ENCODE measurements at places on chromosomes 1 and 21.

- DNase-seq, result peak; percentile 80
Measured at GRCh38 chr1:70034403-70034802, 171.0 kb downstream of the LRRC40 start.

DNA sequence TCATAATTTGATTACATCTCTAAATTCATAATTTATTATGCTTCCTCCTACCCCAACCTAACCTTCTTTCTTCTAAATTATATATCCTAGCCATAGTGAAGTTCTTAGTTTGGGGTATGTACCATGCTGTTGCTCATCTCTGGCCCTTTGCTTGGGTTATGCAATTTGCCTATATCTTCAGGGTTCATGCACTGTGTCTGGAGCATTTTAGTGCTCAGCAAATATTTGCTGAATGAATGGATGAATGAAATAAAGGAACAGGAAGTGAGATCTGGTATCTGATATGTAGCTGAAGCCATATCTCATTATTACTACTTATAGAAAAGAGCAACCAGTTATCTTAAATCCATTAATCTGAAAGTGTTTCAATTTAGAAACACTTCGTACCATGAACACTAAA is 137.6 kb downstream of the GPATCH2 start:
- DNase-seq, result peak; percentile 66

GRCh38 chr1:231215681-231216385 is 25.2 kb upstream of the GNPAT start:
- DNase-seq, result no peak

DNA sequence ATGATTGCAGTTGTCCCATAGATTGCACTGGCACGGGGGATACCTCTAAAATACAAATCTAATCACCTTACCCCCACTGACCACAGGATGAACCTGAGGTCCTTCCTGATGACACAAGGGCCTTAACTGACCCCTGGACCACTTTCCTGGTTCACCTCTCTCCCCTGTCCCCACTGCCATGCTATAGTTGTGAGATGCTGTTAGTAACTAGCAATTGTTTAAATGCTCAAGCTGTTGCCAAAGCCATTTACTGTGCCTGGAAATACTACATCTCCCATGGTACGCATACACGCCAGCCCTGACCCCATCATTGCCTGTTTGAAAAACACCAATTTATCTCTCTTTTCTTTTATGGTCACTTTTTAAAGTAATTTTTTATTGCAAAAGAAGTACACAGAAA is 29.1 kb upstream of the RGS8 start:
- DNase-seq, result no peak

DNA sequence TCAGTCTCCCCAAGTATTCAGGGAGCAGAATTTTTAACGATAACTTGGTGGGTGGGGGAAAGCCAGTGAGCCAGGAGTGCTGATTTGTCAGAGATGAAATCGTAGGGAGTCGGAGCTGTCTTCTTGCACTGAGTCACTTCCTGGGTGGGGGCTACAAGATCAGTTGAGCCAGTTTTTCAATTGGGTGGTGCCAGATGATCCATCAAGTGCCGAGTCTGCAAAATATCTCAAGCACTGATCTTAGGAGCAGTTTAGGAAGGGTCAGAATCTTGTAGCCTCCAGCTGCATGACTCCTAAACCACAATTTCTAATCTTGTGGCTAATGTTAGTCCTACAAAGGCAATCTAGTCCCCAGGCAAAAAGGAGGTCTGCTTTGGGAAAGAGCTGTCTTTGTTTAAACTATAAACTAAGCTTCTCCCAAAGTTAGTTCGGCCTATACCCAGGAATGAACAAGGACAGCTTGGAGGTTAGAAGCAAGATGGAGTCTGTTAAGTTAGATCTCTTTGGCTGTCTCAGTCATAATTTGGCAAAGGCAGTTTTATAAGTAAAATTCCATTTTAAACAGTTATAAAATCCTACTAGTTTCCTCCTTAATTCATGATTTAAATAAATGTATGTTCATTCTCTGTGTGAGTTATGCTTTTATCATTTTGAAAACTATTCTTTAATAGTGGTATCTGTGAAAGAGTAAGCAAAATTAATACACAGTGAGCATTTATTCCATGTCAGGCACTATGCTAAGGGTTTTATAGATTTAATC is 51.7 kb downstream of the SLC16A1 start:
- peak; percentile 97 for DNase-seq

GRCh38 chr1:205481218-205481617 is 23.3 kb upstream of the CDK18 start:
- no peak for DNase-seq

GRCh38 chr1:62240651-62241370 is 46.2 kb downstream of the L1TD1 start:
- no peak for DNase-seq

DNA sequence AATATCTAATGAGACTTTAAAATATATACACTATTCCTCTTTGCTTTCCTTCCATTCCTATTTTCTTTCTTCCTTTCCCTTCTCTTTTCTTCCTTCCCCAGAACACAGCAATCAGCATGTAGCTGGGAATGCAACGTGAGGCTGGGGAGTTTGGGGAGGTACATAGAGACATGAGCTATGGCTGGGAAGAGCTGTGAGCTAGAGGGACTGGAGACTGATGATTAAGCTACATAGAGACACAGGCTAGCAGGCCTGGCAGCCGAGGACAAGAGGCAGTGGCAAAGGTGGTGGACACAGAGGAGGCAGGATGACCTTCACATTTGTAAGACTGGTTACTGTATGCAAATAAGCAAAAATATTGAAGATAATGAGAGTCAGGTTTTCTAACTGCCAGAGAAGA is 7.5 kb downstream of the LPAR3 start:
- DNase-seq, result no peak

GRCh38 chr1:201334325-201335173 is 42.9 kb downstream of the TNNT2 start:
- DNase-seq, result peak; percentile 24

DNA sequence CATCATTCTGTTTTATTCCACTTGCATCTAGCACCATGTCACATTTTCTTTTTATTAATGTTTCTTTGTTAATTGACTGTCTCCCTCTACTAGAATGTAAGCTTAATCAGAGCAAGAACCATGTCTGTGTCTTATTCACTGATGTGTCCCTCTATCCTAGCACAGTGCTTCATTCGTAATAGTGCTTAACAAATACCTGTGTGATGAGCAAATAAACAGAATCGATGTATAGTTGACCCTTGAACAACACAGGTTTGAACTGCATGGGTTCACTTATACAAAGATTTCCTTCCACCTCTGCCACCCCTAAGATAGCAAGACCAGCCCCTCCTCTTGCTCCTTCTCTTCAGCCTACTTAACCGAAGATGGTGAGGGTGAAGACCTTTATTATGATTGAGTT is 42.9 kb upstream of the MAN1A2 start:
- no peak for DNase-seq

- DNase-seq, result no peak
Measured at GRCh38 chr1:56548571-56548970, 30.8 kb downstream of the PLPP3 start.

GRCh38 chr1:239361403-239361802 is 25.0 kb upstream of the CHRM3 start:
- peak; percentile 78 for DNase-seq

GRCh38 chr1:115166531-115167091 is 77.3 kb upstream of the TSPAN2 start:
- peak; percentile 69 for DNase-seq

- DNase-seq, result no peak
Measured at GRCh38 chr1:228333739-228334115, 72.9 kb downstream of the TRIM11 start.

DNA sequence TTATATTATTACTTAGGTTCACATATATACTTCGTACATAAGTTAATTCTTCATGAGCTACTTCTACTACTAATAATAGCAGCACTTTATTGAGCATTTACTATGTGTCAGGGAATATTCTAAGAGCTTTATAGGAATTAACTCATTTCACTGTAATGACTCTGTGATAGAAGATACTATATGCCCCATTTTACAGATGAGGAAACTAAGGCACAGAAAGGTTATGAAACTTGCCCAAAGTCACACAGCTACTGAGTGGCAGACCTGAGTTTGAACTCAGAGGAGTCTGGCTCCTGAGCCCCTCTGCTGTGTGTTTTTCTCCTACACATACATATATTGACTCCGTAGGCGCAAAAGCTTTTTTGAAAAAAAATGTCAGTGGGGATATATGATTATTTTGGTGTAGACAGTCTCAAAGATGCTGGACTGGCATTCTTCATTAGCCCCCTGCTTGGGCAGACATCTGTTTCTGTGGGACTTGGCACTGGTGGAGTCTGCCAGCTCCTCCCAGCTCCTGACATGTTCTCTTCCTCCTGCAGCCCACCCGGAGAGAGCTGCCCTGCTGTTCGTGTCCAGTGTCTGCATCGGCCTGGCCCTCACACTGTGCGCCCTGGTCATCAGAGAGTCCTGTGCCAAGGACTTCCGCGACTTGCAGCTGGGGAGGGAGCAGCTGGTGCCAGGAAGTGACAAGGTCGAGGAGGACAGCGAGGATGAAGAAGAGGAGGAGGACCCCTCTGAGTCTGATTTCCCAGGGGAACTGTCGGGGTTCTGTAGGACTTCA is 70.9 kb downstream of the TCP10L start:
- DNase-seq, result no peak

GRCh38 chr1:10511494-10511885 is 36.7 kb downstream of the PEX14 start:
- no peak for DNase-seq

DNA sequence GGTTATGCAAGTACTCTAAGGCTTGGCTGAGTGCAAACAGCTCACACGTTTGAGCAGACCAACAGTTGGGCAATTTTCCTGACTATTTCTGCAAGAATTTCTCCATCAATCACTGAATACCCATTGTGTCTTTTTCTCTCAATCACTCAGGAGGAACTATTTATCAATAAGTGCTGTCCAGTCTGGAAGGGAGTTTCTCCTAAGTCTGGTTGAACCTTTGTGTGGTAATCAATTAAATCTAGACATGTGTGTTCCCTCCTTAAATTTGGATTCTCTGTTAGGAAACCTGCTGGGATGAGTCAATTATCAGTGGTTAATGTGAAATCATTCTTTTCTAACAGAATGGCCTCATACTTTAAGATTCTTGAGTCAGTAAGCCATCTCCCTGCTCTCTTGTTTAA is 6.8 kb upstream of the AADACL3 start:
- DNase-seq, result no peak

GRCh38 chr21:38858812-38859205 is 53.1 kb downstream of the ETS2 start:
- no peak for DNase-seq

DNA sequence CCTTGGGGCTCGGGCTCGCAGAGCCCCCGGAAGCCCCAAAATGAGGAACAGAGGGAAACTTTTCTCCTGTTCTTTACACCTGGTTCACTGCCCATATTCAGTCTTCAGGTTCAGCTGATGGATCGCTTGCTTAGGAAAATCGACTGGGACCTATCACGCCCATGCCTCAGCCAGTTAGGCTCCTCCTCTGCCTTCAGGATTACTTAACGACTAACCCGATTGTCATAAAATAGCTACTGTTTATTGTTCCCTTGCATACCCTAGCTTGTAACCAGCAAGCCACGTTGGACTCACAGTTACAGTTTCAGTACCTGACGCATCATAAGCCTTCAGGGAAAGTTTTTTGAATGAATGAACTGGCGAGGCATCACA is 692 bp downstream of the TARDBP start:
- DNase-seq, result peak; percentile 56

DNA sequence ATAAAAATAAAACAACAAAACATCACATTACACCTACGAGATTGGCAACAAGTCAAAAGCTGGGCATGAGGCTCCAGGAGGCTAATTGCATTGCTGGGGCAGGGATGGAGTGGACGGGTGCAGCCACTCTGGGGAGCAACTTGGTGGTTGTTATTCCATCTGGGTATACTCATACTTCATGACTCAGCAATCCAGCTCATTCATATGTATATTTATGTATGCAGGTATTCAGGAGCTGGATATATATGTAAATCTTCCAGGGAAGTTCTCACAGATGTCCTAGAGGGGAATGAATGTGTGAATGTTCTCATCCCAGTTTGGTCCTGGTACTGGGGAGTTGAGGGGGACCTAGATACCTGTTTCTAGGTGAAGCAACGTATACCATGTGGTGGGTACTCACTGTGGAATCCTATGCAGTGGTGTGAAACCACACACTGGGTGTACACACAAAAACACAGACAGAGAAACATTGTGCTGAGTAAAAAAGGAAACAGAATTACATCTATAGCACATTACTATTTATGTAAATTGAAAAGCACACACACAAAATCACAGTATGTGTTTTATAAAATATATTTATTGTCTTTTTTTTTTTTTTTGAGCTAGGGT is 79.7 kb upstream of the RAB4A start:
- DNase-seq, result peak; percentile 51
